ENCODE measurements at places on chromosomes 1 and 21.

DNA sequence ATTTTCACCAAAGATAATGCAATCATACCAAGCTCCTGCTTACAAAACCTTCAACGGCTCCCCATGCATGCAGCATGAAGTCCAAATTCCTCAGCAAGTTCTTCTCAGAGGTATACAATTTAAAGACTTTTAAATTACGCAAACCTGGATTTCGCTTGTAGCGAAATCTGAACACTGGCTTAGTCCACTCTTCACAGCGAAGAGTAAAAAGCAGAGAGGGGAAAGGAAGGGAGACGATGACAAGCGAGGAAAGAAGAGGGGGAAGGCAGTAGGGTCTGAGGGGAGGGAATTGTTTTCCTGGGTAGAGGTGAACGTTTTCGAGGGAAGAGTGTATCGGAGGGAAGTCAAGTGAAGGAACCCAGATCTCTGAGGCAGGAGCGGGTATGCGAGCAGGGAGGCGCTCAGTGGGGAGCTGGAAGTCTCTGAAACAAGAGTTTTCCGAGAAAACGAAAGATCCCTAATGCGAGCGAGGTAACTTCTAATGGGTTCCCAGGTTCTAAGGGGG lies 790 bp downstream of the TESK2 start:
- DNase-seq, result no peak

- DNase-seq, result no peak
Observed at GRCh38 chr21:39630827-39631226, 18.1 kb downstream of the B3GALT5 start.

DNA sequence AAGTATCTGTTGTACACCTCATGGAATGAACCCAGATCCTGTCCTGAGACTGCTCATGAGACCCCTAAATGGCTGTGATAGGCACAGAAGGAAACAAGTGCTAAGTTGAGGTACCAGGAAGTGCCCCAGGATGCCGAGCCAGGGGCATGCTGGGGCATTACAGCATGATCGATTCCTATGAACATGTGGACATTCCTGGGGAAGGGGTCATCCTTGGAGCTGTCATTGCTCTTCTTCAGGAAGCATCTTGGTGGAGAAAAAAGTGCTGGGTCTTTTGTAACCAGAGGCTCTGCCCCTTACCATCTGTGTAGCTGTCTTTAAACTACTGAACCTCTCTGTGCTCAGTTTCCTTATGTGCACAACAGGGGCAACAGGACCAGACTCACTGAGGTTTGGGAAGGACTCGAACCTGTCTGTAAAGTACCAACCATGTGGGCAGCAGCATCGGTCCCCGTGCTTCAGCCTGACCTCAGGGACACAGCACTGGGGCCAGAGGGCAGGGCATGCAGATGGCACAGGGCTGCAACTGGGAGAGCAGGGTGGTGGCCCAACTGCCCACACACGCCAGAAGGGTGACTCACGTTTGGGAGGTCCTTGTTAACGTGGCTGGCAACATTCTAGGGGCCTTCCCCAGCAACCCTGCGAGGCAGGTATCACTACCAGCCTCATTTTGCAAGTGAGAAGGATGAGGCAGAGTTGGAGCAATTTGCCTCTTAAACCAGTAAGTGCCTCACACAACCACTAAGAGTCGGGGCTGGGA lies 142.3 kb upstream of the EDN2 start:
- peak; percentile 21 for DNase-seq

GRCh38 chr1:16009678-16010077 lies 5.6 kb downstream of the SRARP start:
- DNase-seq, result no peak

- peak; percentile 75 for DNase-seq
Observed at GRCh38 chr1:225767634-225768540, 9.7 kb upstream of the SRP9 start.

- peak; percentile 96 for DNase-seq
Observed at GRCh38 chr1:168202941-168203654, 22.7 kb upstream of the SFT2D2 start.

DNA sequence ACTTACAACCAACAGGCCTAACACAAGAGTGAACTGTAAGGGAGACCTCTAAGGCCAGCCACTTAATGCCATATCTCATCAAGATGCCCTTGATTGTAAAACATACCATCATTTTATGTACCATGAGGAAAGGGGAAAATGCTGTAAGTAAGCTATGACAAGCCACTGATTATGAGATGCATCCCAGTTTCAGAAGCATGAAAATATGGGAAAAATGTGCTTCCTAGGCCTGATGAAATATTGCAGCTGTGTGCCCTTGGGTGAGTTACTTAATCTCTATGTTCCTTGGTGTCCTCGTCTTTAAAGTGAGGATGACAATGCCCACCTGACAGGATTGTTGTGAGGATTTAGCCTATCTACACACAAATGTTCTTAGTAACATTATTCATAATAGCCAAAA lies 28.9 kb downstream of the H3-3A start:
- no peak for DNase-seq

- DNase-seq, result no peak
Observed at GRCh38 chr1:97209381-97209957, 487.9 kb downstream of the PTBP2 start.

DNA sequence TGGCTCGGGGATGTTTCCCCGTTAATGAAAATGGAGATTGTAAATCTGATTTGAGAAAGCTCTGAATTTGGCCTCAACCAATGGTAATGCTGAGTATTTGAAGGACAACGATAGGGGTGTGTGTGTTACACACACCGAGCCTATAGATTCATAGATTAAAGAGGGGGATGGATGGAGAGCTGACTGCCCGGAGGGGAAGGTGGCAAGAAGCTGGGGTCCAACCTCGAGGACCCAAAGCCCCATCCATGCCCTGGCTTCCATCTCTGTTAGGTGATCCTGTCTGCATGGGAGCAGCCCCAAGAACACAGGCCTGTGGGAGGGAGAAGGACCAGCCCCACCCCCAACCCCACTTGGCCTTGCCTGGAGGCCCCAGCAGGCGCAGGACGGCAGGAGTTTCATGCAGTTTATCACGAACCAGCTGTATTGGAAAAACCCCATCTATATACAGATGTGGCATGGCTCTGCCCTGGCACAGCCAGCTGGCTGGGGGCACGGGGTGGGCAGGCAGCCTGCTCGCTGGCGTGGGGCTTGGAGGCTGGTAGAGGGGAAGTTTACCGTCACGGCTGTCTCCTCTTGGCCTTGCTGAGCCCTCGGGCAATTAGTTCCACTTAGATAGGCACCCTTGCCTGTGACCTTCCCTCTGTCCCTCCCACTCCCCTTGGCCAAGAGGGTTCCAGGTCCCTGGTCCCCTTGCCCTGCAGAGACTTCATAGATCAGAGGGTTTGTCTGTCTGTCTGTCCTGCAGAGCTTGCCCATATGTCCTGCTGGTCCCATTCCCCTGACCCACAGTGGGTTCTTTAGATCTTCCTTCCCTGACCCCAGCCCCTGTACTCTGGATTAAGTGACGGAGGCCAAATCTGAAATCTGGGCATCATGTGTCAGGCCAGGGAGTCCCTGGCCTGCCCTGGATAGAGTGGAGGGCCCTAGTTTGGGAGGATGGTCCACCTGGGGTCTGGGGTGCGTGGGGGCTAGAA lies 3.0 kb downstream of the HSPB7 start:
- DNase-seq, result no peak

DNA sequence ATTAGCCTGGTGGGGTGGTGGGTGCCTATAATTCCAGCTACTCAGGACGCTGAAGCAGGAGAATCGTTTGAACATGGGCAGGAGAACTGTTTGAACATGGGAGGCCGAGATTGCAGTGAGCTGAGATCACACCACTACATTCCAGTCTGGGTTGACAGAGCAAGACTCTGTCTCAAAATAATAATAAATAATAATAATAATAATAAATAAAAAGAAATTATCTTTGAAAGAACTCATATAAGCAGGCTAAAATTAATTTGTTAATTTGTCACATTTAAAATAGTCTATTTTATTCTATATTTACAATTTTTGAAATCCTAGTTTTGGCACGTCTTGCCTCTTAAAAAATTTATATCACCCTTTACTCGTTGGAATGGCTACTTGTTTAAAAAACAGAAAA lies 27.6 kb downstream of the CD247 start:
- DNase-seq, result no peak

- DNase-seq, result no peak
Observed at GRCh38 chr1:157852476-157852875, 10.9 kb upstream of the CD5L start.

DNA sequence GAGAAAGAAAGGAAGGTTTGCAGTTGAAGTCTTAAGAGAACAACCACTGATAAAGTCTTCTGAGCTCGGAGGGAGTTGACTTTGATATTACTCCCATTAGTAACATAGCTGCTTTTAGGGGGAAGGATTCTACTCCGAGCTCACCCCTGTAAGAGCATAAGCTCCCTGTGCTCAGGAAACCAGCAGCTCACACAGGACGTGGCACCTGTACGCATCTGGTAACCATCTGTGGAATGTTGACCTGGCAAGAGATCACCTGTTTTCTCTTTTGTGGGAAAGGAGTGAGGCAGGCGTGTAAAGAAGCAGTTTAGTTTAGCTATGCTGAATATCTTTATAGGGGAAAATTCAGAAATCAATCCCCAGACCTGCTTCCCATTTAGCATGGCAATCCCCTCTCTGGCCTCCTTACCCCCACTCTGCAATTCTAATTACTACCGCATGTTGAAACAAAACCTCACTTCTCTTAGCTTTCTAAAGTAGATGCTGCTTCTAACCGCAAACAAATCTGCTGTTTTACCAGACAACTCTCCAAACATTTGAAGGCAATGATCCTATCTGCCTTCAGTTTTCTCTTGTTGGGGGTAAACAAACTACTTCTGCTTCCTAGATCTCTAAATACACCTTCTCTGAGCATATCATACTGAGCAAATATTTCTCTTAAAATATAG lies 121.8 kb upstream of the KCNK1 start:
- no peak for DNase-seq

DNA sequence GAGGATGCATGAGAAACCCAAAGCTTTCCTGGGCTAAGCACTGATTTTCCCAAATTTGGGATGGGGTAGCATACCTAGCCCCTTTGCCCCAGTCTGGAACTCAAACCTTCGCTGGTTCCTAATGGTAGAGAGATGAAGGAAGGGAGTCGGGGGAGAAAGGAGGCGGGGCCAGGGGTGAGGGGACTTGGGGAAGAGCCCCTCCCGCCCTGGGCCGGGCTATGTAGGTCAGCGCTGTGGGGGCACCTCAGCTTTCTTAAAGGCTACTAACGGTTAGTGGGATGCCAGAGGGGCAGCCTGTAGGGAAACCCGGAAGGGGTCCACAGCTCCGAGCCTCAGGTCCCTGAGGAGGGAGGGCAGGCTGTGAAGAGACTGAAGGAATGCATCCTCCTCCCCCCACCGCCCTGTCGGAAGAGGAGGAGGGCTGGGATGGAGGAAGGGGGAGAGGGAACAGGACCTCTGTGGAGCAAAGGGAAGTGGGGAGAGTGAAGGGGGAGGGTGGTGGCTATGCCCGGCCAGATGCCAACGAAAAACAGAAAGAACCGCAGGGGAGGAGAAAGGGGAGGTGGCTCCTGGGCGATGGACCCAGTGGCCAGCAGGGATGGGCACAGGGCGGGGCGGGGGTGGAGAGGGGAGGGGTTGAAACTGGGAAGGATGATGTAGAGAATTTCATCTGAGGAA lies 1.3 kb downstream of the CADM3 start:
- DNase-seq, result no peak

DNA sequence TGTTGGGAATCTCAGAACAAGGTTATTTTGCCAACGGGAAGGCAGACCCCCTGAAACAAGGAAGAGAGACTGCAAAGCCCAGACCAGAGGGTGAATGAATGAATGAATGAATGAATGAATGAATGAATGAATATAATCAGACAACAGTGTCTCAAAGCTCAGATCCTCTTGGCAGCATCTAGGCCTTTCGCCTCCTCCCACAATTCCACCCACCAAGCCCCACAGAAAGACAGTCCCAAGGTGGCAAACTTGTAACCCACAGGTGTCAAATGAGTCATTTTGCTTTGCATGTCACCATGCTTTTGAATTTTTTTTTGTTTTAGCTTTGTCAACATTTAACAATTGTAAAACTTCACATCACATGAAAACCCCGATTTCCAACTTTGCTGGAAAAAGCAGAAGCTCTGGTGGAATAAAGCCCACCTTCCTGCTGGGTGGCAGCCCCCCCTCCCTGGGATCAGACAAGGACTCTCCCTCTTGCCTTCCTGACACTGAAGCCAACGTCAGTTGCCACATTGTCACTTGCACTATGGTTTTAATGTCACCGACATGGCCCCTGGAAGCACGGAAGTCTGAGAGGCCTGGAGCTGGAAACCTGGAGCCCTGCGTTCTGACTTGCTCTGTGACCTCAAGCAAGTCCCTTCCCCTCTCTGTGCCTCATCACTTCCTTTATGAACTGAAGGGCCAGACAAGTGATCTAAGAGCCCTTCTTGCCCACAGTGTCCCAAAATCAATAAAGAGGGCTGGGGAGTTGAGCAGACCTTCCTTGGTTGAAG lies 134.6 kb upstream of the RUNX3 start:
- DNase-seq, result no peak

- no peak for DNase-seq
Observed at GRCh38 chr1:112937070-112937469, 18.9 kb downstream of the SLC16A1 start.

DNA sequence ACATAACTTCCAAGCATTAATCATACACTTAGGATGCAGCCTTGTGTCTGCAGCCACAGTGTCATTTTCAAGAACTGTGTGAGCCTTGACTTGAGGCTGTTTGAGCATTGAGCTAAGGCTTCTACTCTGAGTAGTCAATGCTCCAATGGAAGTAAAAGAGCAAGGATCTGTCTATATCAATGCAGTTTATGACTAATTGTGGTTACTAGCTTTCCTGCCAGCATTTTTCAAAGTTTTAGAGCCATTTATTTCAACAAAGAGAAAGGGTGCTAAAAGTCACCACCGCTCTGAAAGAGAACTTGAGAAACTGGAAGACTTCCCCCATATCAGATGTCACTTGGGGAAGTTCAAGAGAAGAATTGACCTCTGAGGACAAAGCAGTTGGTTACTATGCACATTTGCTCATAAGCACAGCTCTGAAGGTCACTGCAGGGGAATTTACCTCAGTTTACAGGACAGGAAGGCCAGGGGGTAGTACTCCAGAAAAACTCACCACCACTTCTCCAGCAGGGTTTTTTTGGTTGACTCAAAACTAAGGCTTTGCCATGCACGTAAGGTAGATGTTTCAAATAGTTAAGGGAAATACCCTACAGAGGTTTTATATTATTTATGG lies 24.5 kb upstream of the RGS1 start:
- DNase-seq, result peak; percentile 89

- DNase-seq, result no peak
Observed at GRCh38 chr1:173406783-173407230, 70.3 kb upstream of the PRDX6 start.

DNA sequence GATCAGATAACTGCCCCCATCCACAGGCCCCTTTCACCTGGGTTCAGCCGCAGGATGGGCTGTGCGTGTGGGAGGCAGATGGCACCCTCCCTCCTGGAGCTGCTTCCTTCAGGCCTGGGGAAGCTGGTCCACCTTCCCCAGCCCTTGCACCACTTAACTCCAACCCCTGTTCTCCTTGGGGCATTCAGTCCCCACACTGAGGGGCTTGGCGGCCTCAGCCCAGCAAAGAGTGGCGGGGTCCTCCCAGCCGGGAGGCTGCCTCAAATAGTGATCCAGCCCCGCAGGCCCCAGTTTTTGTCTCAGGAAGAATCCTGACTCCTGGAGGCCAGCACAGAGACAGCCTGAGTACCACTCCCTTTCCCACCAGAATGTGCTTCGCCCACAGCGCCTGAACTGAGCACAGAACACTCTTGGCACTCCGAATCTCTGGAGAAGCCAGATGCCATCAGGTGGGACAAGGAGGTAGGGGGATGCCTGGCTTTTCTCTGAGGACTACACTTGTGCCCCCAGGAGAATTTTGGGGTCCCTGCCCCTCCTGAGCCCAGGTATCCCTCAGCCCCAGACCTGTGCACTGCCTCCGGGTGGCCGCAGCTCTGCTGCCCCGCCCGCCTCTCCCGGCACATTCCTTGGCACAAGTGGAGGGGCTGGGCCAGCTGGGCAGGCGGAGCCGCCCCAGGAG lies 936 bp downstream of the PAQR6 start:
- DNase-seq, result no peak

GRCh38 chr1:27994060-27994459 lies 34.3 kb downstream of the XKR8 start:
- no peak for DNase-seq

Data from fibroblast of gingiva (primary cell).